Epithelial cell of proximal tubule (primary cell): ENCODE measurements at places on chromosomes 11 and 22. TPM values are rescaled to one million over a fixed set of nuclear protein-coding genes. Genes with fewer than 3 reads are reported as not detected.

TMEM41B gene
- total RNA-seq, result 36.8 and 38.0 TPM in 2 replicates

PAMR1 gene
- total RNA-seq, result 0.06 and 0.22 TPM in 2 replicates

TRPM5 gene
- not detected in 2 replicates for total RNA-seq

MS4A12 gene
- not detected in 2 replicates for total RNA-seq

OR6M1 gene
- total RNA-seq, result not detected in 2 replicates

DNA sequence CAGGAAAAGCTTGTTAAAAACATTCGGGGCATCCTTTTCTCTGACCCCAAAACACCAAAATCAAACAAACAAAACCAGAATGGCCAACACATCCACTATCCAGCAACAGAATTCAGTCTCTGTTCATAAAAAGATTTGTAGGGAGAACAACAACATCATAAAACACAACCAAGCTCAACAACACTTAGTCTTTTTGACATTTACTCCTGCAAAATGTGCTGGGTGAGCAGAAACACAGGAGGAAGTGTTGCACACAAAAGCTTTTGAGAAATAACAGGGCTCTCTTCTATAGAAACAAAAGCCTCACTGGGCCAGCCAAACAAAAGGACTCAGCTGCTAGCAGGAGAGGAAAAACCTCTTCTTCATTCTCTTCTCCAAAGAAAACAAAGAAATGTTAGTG lies 736.0 kb upstream of the CCDC90B start:
- DNase-seq, result no peak

DNA sequence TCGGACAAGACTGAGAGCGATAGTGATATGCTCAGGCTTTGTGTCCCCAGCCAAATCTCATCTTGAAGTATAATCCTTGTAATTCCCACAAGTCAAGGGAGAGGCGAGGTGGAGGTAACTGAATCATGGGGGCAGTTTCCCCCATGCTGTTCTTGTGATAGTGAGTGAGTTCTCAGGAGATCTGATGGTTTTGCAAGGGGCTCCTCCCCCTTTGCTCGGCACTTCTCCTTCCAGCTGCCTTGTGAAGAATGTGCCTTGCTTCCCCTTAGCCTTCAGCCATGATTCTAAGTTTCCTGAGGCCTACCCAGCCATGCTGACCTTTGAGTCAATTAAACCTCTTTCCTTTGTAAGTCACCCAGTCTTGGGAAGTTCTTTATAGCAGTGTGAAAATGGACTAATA lies 7.5 kb upstream of the FOLR2 start:
- no peak for DNase-seq

GRCh38 chr11:134543645-134544044 lies 131.6 kb upstream of the B3GAT1 start:
- DNase-seq, result no peak

GRCh38 chr11:63889344-63889743 lies 27.6 kb downstream of the RCOR2 start:
- no peak for DNase-seq

DNA sequence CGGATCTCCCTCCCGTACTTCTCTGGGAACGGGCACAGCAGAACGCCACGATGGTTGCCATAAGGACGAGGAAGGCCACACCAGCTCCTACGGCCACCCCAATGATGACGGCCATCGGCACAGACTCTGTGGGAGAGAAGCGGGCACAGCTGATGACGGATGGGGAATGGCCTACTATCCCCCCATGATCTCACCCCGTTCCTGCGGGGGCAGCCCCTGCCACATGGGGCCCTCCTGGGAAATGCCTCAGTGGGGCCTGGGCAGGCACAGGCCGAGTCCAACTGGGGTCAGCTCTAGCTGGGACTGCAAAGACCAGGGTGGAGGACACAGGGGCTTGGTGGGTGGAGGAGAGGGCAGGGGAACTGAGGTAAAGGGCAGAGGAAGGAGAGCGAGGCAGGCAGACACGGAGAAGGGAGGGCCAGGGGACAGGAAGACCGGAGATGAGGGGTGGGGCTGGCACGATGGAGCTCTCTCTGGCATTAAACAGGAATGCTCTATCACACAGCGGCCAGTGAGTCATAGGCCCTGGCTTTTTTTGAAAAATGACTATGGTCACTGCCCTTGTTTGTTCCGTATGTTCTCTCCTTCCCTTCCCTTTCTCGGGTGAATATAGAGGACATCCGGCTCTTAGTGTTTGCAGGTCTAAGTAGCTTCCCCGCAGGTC lies 76.0 kb downstream of the ST3GAL4 start:
- no peak for DNase-seq

GRCh38 chr11:64253481-64253880 lies 2.2 kb downstream of the PLCB3 start:
- no peak for DNase-seq

GRCh38 chr11:8253566-8253965 lies 10.1 kb downstream of the LMO1 start:
- DNase-seq, result no peak

DNA sequence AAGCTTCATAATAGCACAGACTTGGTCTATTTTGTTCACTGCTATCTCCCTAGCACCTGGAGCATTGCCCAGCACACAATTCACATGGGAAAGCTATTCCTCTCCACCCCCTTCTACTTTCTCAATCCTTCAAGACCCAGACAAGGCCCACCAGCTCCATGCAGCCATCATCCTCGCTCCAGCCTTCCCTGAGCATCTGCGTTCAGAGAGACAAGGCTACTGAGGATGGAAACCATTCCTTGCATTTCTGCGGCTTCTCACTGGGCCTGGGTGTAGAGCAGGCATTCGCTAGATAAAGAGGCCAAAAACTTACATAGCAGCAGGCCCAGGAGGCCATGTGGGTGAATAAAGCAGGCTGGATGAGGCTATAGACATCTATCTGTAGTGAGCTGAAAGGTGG lies 530.8 kb downstream of the BUD13 start:
- no peak for DNase-seq

- peak; percentile 73 for DNase-seq
These were observed 73.2 kb upstream of the BLID start for GRCh38 chr11:122189229-122189628.

- peak; percentile 61 for DNase-seq
These were observed 128.1 kb upstream of the TOP3B start for GRCh38 chr22:22110548-22111266.

- DNase-seq, result no peak
These were observed 24.4 kb downstream of the FADS3 start for GRCh38 chr11:61866958-61867343.

DNA sequence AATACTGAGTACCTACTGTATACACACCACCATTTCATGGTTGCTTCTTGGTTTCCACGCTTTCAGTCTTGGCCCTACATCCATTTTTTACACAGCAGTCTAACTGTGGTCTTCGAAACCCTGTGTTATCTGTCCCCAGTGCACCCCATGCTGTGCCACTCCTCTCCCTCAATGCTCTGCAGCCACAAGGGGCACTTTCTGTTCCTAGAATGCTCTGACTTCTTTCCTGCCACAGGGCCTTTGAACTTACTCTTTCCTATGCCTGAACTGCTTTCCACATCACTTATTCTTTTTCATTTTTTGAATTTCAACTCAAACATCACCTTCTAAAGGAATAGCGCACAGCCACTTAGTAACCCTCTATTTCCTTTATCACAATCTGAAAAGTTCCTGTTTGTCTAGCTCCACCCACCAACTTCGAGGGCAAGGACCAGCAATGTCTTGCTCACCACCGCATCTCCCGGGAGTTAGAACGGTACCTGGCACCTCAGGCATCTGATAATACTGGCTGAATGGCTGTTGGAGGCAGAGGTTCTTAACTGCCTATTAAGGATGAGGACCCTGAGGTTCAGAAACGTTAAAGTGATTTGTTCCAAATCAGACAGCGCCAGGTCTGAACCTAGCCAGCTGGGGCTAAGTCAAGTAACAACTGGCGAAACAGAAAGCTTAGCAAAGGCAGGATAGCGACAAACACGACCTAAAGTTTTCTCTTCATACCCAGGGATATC lies 568 bp downstream of the ALG8 start:
- no peak for DNase-seq

DNA sequence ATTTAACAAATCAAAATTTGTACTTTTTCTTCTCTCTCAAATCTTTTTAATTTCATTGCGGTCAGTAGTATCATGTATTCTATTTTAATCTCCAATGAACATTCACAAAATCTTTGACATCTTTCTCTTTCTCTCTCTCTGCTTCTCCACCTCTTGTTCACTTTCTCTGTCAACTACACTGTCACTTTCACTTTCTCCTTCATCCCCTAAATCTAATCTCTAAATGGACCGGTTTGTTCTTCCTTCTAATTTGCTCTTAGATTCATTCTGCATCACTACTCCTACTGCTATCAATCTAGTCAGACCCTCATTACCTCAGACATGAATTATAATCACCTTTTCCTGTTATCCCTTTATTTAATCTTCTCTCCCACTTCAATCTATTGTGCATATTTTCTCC lies 18.6 kb downstream of the CCDC73 start:
- DNase-seq, result no peak

GRCh38 chr11:123194337-123195187 lies 486 bp downstream of the CLMP start:
- DNase-seq, result no peak
